ENCODE measurements at places on chromosomes 12 and 14.

DNA sequence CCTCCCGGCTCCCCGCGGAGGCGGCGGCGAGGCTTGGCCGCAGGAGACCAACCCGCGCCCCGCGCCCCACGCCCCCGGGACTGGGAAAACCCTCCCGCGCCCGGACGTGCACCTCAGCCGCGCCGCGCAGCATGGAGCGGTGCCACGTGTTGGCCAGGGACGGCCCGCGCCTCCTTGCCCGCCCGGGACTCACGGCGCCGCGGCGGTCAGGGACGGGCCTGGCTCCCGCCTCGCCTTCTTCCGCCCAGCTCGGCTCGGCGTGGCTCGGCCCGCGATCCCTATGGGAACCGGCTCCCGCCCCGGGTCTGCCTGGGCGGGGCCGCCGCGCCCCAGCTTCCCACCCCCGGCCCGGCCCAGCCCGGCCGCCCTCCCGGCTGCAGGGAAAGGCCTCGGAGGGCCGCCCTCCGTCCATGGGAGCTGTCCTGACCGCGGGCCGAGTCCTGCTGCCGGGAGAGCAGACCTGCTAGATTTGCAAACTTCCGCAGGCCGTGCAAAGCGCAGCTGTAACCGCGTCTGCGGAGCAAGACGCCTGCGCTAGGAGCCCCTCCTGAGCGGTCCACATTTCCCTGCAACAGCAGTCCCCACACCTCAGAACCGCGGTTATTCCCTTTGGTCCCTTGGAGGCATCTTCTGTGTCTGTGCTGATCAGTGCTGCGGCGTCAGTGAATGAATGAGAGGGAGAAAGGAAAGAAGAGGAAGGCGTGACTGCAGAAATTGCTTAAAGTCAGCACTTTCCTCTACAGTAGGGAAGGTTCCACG is at the start of gene CDKL1:
TSS of gene CDKL1 (minus strand) at position 251 of the 759 bp plus-strand sequence. CDS start 1,013 bp downstream, outside the sequence.
- DNase-seq: peak; percentile 46

GRCh38 chr12:58537278-58537677 is 383.0 kb downstream of the LRIG3 start:
- DNase-seq: no peak

DNA sequence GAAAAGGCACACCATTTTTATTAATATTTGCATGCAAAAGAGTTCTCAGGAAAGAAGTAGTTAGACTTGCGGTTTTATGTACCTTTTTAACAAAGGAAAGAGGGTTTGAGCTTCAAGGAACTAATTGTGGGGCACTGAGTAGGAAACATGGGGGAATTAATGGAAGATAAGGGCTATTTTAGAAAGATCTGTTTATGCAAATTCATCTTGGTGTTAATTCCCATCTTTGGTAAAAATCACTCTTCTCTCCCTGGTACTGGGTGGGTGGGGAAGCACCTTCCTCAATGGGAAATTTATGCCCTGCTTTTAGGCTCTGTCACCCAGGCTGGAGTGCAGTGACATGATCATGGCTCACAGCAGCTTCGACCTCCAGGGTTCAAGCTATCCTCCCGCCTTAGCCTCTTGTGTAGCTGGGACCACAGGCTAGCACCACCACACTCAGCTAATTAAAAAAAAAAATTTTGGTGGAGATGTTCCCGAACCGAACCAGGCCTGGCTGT is 30.1 kb upstream of the RESF1 start:
- no peak for DNase-seq

- no peak for DNase-seq
Measured at GRCh38 chr14:68945585-68946488, 33.3 kb downstream of the ACTN1 start.

GRCh38 chr12:29204521-29204920 is 55.4 kb downstream of the FAR2 start:
- no peak for DNase-seq

DNA sequence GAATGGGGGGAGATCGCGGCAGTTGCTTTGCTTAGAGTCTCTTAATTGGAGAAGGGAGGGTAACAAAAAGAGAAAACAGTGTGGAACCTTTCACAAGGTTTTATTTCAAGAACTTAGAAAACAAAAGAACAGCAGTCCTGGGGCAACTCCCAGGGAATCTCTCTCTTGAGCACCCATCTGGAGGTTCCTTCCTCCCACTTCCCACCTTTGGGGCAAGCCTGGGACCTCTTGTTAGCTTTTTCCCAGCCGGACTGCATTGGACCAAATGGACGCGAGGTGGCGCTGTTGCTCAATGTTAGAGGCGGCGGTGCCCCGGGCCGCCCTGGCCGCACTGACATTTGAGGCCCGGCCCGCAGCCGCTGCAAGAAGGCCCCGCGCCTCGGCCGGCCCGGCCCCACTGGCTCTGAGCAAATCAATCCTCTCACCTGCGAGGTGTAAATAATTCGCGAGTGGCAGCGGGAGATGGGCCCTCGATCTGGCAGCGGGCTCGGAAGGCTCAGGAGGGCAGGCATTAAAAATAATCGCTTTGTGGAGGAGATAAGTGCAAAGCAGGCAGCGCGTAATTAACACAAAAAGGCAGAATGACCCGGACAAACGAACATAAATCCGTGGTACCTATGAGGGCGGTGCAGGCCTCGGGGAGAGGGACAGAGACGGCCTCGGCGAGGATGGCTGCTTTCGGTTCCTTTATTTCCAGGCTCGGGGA is 2.8 kb upstream of the HOXC8 start:
- DNase-seq: peak; percentile 78

DNA sequence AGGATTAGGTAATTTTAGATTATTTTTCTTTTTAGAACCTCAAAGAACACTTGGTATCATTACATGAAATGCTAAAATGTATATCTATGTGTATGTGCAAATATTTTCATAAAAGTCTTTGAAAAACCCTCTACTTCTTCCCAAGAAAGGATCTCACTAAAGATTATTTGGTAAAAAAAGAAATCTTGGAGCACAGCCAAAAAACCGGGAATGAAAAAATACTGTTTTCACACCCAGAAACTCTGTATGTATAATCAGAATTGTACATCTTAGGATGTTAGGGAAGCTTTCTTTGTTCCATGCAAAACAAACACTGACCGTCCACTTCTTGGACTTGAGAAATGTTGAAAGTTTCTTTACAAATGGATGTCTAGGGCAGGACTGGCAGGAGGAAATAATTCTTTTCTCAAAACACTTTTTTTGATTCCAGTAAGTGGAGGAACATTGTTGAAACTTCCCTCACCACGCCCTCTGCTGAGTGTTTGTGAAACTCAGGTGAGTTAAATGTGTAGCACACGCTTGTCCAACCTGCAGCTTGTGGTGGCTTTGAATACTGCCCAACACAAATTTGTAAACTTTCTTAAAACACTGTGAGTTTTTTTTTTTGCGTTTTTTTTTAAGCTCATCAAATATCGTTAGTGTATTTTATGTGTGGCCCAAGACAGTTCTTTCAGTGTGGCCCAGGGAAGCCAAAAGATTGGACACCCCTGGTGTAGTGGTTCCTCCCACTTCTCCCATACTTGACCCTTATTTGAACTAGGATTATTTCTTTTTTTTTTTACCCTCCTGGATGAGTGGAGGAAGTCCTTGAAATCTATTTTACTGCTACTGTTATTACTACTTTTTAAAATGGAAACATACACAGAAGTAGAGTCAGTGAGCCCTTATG is 26.6 kb downstream of the FBXO34 start:
- DNase-seq: no peak

DNA sequence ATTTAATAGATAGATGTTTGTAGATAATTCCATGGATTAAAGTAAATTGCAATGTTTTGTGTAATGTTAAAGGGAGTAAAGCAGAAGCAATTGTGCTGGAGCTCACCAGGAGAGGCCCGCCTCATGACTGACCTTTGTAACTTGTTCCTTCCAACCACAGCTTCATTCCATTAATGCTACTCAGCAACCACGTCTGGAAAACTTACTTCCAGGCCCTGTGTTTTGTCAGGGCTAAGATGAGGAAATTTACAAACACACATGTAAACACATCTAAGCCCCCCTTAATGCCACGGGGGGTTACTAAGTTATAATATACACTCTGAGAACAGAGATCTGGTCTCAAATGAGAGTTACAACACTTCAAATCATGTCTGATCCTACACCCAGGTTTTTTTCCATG is 12.4 kb downstream of the LUM start:
- no peak for DNase-seq

DNA sequence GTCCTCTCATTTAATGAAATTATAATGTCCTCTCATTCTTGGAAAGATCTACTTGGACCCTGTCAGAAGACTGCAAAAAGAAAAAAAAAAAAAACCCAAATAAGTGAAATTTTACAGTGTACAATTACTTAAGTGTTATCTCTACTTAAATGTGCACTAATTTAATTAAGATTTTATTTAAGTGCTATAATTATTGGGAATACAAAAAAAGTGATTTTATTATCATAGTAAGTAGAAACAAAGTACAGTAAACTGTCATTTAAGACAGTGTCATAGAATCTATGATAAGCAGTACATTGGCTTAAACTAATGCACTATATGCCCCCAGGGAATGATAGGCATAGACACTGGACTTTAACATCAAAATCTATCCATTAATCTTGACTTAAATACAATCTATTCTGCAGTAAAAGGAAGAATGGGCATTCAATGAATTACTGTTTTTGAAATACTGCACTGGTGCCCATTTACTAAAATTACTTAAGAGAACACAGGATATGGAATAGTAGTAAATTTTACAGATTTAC is 23.3 kb downstream of the INSM2 start:
- DNase-seq: no peak

GRCh38 chr12:100555722-100556121 is 17.8 kb upstream of the GAS2L3 start:
- no peak for DNase-seq

DNA sequence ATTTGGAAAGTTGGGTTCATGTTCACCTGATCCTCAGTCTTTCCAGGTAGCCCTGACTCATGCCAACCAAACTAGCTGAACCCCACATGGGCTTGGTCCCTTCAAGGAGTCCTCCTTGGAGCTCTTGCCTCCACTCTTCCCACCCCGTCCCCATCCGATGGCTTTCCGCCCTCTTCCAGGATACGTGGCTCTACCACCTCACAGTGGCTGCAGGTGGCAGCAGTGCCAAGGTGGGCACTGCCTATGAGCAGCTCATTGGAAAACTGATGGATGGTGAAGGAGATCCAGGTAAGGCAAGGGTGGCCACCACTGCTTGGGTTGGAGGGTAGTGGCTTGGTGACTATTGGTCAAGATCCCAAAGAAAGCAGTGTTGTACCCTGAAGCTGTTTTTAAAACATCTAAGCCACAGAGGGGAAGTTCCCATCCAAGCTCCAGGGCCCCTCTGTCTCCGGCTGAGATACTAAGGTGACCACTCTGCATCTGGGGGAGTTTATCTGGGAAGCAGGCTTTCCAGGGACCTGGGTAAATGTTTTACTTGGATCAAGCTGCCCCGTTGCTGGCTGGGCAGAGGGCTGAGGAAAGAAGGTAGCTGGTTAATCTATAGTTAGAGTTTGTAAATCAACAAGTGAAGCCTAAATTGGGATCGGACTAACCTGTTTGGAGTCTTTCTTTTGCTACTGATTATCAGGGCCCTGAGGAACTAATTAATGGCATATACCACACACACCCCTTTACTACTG is 23.7 kb downstream of the PIGH start:
- no peak for DNase-seq

DNA sequence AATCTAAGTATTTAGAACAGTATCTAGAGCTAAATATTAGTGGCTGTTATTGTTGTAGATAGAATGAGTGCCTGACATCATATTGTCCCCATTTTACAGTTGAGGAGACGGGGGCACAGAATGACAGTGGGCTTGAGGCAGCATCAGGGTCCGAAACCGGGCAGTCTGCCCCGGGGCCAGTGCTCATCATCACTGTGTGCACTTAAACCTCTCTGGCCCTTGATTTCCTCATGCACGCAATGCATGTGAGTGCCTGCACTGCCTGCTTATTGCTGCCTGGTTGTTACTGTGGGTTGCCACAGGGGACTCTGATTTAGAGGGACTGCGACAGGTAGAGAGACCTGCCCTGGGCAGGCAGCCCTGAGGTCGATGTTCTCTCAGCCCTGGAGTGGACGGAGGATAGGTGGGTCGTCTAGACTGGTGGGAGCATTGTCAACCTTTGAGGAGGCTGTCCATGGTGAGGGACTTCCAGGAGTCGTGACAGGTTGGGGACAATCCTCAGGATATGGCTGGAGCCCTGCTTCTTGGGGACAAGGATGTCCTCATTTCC is 9.8 kb downstream of the ACVRL1 start:
- DNase-seq: no peak

GRCh38 chr12:102399653-102400052 is 80.7 kb downstream of the IGF1 start:
- no peak for DNase-seq

GRCh38 chr14:81729622-81730021 is 196.0 kb upstream of the SEL1L start:
- no peak for DNase-seq

DNA sequence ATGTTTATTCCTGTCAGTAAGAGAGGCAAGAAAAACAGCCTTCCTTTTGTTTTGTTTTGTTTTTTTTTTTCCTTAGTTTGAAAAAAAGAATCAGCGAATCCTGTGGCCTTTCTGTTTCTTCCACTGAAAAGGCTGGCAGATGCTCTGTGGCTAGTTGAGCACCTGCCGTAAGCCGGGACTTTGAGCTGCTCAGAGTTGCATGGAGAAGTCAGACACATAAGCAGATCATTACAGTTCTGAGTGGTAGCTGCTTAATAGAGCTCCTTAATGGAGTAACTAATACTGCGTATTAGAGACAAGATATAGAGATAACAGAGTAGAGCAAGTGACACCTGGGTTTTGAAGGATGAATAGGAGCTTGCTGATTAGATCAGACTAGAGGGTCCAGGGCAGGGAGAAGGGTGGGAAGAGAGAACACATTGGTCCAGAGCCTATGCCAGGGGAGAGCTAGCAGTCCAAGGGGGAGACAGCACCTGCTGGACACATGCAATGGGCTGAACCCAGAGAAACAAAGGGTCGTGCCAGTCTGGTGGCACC is 129.4 kb downstream of the TSPAN9 start:
- no peak for DNase-seq

DNA sequence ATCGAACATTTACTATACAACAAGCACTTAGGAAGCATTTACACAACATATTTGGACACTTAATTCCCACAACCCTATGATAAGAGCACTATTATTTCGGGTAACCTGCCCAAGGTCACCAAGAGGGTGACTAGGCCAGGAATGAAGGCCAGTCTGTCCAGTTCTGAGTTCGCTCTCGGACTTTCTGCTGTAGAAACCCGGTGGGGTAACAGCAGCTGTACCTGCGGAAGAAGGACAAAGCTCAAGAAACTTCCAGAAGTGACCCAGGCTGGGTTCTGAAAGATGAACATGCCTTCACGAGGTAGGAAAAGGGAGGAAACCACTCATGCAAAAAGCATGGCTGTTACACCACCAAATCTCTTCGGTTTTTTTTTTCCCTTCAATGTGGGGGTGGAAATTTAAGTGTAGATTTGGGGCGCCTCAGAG is 10.8 kb downstream of the PLA2G1B start:
- no peak for DNase-seq

GRCh38 chr12:84408936-84409335 is 503.7 kb downstream of the SLC6A15 start:
- DNase-seq: no peak

DNA sequence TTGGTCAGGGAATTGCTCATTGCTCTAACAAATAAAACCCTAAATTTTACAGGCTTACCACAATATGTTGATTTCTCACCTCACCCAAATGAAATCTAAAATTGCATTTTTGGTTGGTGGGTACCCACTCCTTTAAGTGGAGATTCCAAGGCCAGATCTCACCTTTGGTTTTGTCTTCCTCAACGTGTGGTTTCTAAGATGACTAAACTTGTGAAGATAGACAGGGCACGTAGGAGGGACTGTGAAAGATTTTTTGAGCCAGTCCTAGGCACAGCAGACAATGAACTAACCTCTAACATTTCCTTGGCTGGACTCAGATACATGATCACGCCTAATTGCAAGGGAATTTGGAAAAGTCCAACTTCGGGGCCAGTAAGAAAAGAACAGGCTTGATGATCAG is 1003.9 kb downstream of the FLRT2 start:
- no peak for DNase-seq
